Stomach (tissue), 19 donors: ENCODE measurements at places on chromosomes 13 and 19. TPM values are rescaled to one million over a fixed set of nuclear protein-coding genes. Genes with fewer than 3 reads are reported as not detected.
A peak's percentile ranks its signal among the peaks of the same experiment; 100 is the strongest.

The C13orf42 gene
- not detected for total RNA-seq

GRCh38 chr19:23983406-23983805, 68.7 kb downstream of the ZNF726 start:
- DNase-seq: no peak

DNA sequence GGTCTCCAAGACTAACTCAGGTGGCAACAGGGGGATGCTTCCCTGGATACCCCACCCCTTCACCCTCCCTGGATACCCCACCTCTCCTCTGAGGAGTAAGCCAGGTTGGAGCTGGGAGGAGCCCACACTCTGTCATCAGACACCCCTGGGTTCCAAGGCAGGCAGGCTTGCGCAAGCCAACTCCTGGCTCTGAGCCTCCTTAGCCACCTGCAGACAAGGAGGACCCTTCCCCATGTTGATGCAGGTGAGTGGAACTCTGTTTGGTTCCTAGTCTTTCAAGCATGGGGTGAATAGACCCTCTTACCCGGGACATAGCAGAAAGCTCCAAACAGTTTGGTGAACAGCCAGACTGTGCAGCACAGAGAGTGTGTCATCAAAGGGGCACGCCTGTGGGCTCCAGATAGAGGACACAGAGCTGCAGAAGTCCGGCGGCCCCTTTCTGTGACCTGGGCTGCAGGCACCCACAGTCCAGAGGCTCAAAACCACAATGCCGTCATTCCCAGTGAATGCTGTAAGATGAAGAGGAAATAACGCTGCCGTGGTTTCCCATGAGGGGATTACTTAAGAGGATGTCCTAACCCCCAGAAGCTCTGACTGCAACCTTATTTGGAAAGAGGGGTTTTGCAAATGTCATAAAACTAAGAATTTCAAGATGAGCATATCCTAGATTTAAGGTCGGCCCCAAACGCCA, 12.1 kb upstream of the HAS1 start:
- DNase-seq: peak; percentile 22

GRCh38 chr13:104011505-104012241, 945.5 kb upstream of the SLC10A2 start:
- peak; percentile 47 for DNase-seq
